ENCODE measurements at places on chromosomes 5 and 9. TPM values are rescaled to one million over a fixed set of nuclear protein-coding genes. Genes with fewer than 3 reads are reported as not detected.

Gene LIX1
- not detected for total RNA-seq

Gene ZBTB6
- total RNA-seq = 16.0 TPM

Gene NXNL2
- total RNA-seq = not detected

Gene ZNF484
- total RNA-seq = 11.4 TPM

Gene TMEM174
- not detected for total RNA-seq

Gene LCN9
- total RNA-seq = not detected

Gene EGFLAM
- total RNA-seq = 1.9 TPM

Gene CCDC187
- not detected for total RNA-seq

Gene SPATA31C1
- total RNA-seq = not detected

Gene TMEM245
- 56.4 TPM for total RNA-seq

Gene KIF27
- total RNA-seq = 4.1 TPM

Gene EDIL3
- total RNA-seq = 47.0 TPM

Gene PCDHA9
- total RNA-seq = under 0.01 TPM

Gene RETREG1
- 0.15 TPM for total RNA-seq

Gene GPSM1
- total RNA-seq = 27.9 TPM

Gene SLC6A7
- total RNA-seq = not detected

Gene EIF4E1B
- total RNA-seq = not detected

Gene TMC1
- 1.6 TPM for total RNA-seq

Gene PRR7
- total RNA-seq = 5.8 TPM

Gene CDH6
- 1.1 TPM for total RNA-seq

Gene SPATA6L
- total RNA-seq = 0.61 TPM

Gene OLFM1
- 2.0 TPM for total RNA-seq

Gene C5orf46
- 1.1 TPM for total RNA-seq

Gene ZNF608
- total RNA-seq = 12.2 TPM

Gene OR1N1
- not detected for total RNA-seq

Gene CAMK2A
- under 0.01 TPM for total RNA-seq

Gene PCDHGA12
- 5.2 TPM for total RNA-seq

Gene COL5A1
- total RNA-seq = 88.4 TPM

Gene CCDC152
- total RNA-seq = 2.9 TPM

Gene COL23A1
- total RNA-seq = 0.15 TPM

Gene SV2C
- not detected for total RNA-seq

Gene PCDHAC1
- under 0.01 TPM for total RNA-seq

Gene SPATA31A7
- total RNA-seq = under 0.01 TPM

Gene PAM
- total RNA-seq = 121 TPM

Gene CCL21
- not detected for total RNA-seq

Gene RNF224
- not detected for total RNA-seq

Gene CXXC5
- 27.7 TPM for total RNA-seq

Gene FSTL4
- not detected for total RNA-seq

Gene CDH9
- not detected for total RNA-seq
